Activated T-cell treated with anti-CD3 and anti-CD28 coated beads for 4 hours (primary cell): ENCODE measurements at places on chromosomes 11 and 22.
A peak's percentile ranks its signal among the peaks of the same experiment; 100 is the strongest.

DNA sequence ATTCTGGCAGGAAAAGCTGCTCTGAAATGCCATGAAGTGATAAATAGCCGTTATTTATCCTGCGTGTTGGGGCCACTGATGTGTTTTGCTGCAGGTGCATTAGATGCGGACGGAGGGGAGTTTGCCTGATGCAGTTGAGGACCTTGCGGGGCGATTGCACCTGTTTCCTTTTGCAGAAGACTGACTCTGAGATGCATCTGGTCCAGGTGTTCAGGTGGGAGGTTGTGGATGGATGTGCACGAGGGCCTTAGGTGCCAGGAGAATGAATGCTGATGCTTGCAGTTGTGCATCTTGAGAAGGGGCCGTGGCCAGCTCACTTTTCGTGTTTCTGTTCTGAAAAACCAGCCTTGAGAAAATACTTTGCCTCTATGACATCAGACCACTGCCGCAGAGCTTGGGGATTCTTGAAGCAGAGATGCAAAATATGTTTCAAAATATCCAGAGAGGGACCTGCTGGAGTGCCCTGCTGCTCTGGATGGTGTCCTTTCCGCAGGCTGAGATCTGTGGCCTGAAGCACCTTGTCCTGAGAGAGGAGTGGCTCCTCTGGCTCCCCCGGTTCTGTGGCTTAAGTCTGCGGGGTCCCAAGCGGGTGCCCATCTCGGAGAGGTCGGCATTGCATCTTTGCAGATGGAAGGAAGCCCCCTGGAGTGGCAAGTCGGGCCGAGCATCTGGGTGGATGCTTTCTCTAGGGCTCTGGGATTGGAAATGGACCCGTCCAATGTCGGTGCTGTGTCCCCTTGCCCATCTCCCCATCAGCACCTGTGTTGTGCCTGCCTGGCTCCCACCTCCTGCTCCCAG lies 1031.1 kb downstream of the TBC1D22A start:
- no peak for DNase-seq

- no peak for DNase-seq
These were observed 784.9 kb upstream of the LUZP2 start for GRCh38 chr11:23711981-23712380.

GRCh38 chr11:1129611-1130160 lies 28.1 kb upstream of the MUC5AC start:
- no peak for DNase-seq

DNA sequence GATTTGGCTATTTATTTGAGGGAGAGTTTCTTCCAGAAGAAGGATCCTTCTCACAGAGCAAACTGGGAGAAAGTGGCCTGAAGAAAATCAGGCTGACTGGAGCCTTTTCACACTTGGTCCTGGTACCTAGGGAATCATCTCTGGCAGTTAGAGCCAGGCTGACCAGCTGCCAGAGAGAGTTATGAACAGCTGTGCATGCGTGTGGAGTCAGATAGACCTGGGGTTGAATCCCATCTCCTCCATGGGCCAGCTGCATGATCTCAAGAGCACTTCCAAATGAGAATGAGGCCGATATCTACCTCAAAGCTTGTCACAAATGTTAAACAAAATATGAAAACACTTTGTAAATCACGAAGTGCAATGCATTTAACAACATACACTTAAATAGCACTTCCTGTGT lies 390.0 kb downstream of the TENM4 start:
- DNase-seq, result no peak

GRCh38 chr22:41966607-41967240 lies 2.5 kb upstream of the SEPTIN3 start:
- DNase-seq, result no peak

GRCh38 chr22:44412136-44412731 lies 85.8 kb downstream of the RTL6 start:
- no peak for DNase-seq

GRCh38 chr11:48109046-48109666 lies 107.5 kb upstream of the OR4B1 start:
- no peak for DNase-seq

DNA sequence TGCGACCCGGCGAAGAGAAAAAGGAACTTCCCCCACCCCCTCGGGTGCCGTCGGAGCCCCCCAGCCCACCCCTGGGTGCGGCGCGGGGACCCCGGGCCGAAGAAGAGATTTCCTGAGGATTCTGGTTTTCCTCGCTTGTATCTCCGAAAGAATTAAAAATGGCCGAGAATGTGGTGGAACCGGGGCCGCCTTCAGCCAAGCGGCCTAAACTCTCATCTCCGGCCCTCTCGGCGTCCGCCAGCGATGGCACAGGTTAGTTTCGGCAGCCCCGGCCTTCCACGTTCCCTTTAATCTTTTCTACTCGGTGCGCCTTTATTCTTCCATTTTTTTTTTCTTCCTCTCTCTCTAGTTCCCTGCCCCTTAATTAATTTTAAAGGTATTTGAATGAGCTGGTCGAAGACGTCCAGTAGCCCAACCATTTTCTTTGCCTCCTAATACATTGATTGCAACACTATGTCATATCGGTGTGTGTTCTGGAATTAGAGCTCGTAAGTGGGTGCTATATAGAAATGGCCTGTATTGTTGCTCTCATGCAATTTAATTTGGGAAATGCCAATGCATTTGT lies 537 bp downstream of the EP300 start:
- peak; percentile 6 for DNase-seq

- DNase-seq, result no peak
These were observed 28.9 kb downstream of the PAX6 start for GRCh38 chr11:31782257-31782656.

- DNase-seq, result no peak
These were observed 11.3 kb downstream of the SHANK2 start for GRCh38 chr11:71240865-71241691.

- DNase-seq, result no peak
These were observed 46.4 kb downstream of the LARGE2 start for GRCh38 chr11:45968901-45969300.

DNA sequence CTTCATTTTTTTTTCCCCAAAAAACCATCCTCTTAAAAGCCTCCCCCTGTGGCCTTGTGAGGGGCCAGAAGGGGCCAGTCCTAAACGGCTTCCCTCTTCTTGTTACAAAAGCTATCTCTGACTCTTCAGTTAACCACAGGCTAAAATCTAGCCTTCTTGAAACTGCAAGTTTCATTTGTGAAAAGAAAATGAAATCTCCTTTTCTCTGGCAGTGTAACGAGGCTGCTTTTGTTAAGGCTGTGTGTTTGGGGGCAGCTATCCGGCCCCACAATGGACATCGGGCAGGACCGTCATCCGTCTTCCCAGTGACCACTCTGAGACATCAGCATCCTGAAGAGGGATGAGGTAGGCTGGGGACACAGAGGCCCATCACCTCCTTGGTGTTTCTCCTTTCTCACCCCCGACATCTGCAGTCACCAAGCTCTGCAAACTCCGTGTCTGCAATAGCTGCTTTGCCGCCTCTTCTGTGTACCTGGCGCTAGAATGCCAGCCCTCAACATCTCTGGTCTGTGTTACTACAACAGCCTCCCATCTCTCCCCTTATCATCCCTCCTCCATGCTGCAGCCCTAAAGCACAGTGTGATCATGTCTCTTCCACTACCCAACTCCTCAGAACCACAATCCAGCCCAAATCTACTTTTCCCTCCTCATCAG lies 94.0 kb downstream of the RCN1 start:
- DNase-seq, result no peak

DNA sequence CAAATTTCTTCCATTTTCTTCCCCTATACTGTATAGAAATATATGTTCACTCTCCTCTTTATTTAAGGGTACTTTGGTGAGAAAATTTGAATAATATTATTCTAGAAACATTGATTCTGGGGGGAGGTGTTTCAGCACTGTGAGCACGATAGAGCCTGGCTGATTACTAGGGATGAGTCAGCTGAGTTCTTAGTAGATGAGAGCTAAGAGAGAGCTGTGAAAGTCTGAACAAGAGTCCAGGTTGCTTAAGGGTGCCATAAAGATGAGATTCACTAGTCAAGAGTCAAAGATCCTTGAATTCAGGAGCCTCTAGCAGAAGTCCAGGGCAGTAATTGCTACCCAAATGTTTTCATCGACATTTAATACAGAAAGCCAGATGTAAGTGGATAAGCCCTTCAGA lies 756.6 kb upstream of the API5 start:
- no peak for DNase-seq

DNA sequence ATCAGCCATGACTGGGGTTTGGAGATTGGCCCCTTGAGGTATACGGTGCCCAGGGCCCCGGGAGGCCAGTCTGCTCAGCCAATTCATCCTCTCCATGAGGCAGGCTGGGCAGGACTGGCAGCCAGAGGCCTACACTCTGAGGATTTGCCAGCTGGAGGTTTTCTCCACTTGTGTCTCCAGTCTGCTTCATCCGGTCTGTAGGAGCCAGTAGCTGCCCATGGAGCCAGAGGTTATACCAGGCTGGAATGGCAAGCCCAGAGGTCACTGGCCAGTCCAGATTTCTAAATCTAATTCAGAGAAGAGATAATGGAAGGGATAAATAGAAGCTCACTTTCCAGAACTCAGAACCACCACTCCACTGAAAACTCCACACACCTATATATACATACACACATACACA lies 10.0 kb downstream of the FHIP1B start:
- DNase-seq, result no peak

DNA sequence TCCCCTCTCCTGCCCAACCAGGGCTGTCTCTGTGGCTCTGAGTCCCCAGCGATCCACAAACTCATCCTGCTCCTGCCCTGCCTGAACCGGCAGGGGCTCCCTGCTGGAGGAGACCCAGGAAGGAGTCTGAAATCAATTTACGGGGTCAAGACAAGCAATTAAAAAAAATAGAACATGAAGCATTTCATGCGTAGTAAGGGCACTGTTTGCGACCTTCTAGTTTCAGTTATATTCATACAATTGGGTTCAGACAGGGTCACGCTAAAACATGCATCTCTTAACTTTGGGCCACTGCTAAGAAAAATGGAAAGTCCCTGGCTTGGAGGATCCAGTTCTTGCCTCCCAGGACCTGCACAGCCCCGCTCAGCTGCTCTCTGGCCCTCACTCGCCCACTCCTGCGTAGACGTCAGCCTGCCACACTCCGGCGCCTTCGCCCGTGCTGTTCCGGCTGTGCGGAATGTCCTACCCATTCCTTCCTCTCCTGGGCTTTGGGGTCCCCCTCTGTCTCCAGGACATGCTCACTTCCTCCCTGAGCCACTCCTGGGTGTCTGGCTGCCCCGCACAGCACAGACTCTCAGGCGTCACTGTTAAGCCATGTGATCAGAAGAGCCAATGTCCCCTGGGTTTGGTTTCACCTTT lies 12.8 kb downstream of the NFAM1 start:
- DNase-seq, result no peak

GRCh38 chr11:65217441-65218423 lies 36.0 kb downstream of the CAPN1 start:
- DNase-seq, result no peak

GRCh38 chr22:18013436-18013835 lies 10.9 kb downstream of the MICAL3 start:
- no peak for DNase-seq

DNA sequence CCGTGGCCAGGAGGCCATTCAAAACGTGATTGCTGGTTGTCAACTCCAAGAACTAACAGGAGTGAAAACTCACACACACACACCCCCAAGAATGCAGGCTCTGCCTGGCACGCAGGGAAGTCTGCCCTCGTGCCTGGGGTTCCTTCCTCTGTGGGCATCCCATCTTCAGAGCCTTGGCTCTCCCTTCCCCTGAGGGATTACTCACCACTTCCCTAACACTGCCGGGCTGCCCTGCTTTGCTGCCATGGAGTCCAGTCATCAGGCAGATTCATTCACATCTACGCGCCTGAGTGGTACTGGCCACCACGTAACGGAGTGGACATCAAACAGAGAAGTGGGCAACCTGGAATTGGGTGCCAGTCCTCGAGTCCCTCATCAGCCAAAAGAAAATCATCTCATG lies 120.7 kb upstream of the TMEM45B start:
- no peak for DNase-seq

DNA sequence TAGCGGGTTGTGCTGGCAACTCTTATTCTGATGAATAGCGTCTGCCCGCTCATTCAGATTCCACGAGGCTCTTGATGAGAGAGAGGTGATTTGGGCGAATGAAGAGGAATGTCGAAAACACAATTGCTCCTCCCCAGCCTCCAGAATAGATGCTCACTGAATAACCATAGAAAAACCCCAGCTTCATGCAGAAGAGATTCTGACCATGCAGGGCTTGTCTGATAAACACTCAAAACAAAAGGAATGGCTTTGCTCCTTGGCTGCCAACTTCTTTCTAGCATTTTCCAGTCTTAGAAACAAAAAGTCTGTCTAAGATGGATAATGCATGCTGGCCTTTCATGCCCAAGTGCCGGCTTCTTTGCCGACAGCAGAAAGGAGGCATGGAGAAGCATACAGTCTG lies 569.5 kb downstream of the MN1 start:
- no peak for DNase-seq

GRCh38 chr11:9176136-9176535 lies 84.7 kb upstream of the SCUBE2 start:
- DNase-seq, result no peak

GRCh38 chr22:24023204-24023789 lies 12.2 kb downstream of the CABIN1 start:
- no peak for DNase-seq

GRCh38 chr11:9740202-9740883 lies 76.5 kb downstream of the SWAP70 start:
- DNase-seq, result no peak

- DNase-seq, result no peak
These were observed 20.3 kb upstream of the WNT7B start for GRCh38 chr22:45997077-45997776.

DNA sequence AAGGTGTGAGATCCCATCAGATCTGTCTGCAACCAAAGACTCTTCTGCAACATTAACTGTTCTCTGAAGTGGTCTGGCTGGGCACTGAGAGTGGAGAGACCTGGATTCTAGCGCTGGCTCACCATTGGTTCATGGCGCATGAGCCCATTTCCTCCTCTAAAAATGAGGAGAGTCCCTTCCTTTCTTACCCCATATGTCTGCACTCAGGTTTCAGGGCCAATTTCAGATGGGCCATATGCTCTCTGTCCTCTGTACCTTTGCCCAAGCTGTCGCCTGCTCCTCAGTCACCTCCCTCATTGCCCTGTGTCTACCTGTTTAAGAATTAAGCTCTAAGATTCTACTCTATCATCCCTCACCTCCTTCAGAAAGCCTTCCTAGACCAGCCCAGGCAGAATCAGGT lies 484.7 kb downstream of the INSC start:
- no peak for DNase-seq
